Chondrocyte (in vitro differentiated cells): ENCODE measurements at places on chromosomes 2 and 18. TPM values are rescaled to one million over a fixed set of nuclear protein-coding genes. Genes with fewer than 3 reads are reported as not detected.

LIMS3 gene
- total RNA-seq = 4.7 to 6.2 TPM (median 5.2 TPM) in 3 replicates

DNA sequence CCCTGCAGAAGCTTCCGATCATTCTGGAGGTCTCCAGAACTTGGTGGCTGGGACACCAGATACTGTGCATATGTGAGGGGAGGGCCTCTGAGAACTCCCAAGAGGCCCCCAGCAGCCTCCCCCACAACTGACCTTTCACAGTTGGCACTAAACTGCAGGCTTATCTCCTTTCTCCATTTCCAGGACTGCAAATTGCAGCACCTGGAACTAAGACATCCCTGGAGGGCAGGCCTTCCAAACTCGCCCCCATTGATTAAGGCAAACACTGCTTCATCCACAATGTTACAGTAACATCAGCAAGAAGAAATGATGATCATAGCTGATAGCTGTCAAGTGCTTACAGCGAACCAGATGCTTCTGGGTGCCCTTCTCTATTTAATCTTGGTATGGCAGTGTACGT is 67.9 kb downstream of the TGOLN2 start:
- DNase-seq = peak; percentile 6

DNA sequence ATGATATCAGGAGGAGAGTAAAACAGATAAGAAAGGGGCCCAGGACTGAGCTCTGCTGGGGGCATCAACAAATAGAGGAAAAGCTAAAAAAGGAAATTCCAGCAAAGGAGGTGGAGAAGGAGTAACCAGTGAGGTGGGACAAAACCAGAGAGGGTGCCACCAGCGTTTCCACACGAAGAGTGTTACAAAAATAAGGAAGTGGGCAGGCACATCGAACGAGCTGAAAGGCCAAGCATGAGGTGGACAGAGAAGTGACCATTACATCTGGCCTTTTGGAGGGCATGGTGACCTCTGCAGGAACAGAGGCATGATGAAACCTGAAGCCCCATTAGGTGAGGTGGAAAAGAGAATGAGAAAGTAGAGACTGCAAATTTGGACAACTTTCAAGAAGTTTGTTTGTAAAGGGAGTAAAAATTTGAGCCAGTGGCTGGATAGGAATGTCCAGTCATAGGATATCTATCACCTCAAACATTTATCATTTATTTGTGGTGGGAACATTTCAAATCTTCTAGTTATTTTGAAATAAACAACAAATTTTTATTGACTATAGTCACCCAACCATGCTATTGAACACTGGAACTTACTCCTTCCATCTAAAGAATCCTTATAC is 18.4 kb upstream of the VIT start:
- DNase-seq = no peak

- no peak for DNase-seq
These were observed 33.4 kb upstream of the SLC9A2 start for GRCh38 chr2:102585847-102586404.

GRCh38 chr2:113255140-113256070 is 23.3 kb downstream of the PAX8 start:
- DNase-seq = no peak

GRCh38 chr2:134455426-134455825 is 201.6 kb downstream of the MGAT5 start:
- DNase-seq = no peak

- no peak for DNase-seq
These were observed 343.8 kb upstream of the EPHA4 start for GRCh38 chr2:221915926-221916325.

DNA sequence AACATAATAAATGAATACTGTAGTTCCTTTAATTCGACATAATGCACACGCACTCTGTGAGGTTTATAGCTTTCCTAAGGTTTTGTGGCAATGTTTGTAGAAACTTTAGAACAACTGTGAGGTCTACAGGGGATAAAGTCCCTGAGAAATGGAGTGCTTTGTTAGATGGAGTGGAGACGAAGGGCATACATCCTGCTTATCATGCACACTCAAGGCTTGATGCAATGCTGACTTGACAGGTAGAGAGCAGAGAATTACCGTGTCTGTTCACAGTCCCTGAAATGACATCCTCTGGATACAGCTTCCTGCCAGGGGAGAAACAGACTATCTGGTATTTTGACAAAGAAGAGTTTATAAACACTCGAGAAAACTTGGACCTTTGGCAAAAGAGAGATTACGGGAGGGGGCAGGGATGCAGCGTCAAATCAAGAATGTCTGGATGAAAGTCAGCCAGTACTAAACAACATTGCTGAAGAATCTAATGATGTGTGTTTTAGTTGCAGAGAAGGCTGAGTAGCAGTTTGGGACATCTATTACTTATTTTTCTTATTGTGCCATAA is 766.9 kb upstream of the ZEB2 start:
- DNase-seq = no peak

ANKRD53 gene
- total RNA-seq = 0.85 to 2.2 TPM (median 1.8 TPM) in 3 replicates

DNA sequence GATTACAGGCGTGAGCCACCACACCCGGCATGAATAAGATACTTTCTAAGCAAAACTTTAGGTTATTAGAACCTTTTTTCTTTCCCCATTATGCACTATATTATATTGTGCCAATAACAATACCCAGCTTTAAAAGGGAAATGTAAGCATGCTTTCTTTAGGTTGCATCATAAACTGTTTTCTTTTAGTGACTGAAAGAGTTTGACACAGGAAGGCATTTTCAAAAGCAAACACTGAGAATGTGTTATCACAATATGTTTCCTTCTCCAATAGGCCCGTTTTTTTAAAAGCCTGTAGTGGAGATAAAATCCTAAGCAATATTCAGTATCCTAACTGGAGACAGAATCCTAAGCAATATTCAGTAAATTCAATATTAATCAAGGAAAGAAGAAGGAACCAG is 16.7 kb upstream of the EPB41L5 start:
- DNase-seq = no peak

DNA sequence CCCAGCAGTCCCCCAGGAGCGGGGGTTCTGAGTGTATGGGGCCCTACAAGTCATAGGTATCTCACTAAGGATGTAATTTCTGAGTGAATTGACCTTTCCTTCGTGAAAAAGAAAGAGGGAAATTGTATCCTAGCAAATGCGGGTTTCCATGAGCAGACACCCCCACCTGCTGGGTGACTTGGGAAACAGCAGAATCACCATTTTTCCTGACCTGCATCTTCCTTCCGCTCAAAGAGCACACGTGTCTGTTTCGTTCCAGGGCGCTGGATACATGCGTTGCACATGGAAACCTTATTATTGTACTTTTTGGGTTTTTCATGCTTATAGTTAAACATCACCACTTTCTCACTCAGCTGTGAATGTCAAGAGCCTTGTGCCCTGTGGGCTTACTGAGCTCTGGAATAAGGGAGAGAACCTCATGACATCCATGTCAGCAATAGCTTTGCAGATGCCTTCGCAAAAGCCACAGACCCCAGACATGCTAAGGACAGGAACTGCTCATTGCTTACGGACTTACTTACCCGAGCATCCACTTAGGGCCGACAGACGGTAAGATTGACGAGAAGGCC is 132.8 kb downstream of the TPO start:
- DNase-seq = no peak

DNA sequence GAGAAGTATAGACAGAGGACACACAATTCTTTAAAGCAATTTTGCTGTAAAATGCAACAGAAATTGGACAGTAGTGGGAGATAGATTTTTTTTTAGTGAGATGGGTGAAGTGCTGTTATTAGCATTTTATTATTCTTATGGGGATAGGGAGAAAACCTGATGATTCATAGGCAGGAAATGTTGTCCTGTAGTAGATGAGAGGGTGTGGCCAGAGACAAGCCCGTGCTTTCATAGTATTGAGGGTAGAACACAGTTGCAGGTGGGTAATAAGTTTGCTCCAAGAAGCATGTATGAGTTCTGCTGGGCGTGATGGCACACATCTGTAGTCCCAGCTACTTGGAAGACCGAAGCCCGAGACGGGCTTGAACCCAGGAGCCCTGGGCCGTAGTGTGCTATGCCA is 128.3 kb upstream of the ARHGAP28 start:
- DNase-seq = no peak

GRCh38 chr18:50654658-50655550 is 95.0 kb downstream of the MAPK4 start:
- no peak for DNase-seq

GRCh38 chr2:73203055-73203681 is 794 bp downstream of the NOTO start:
- DNase-seq = peak; percentile 77

DLX1 gene
- 6.7 to 34.2 TPM (median 7.1 TPM) in 3 replicates for total RNA-seq

DNA sequence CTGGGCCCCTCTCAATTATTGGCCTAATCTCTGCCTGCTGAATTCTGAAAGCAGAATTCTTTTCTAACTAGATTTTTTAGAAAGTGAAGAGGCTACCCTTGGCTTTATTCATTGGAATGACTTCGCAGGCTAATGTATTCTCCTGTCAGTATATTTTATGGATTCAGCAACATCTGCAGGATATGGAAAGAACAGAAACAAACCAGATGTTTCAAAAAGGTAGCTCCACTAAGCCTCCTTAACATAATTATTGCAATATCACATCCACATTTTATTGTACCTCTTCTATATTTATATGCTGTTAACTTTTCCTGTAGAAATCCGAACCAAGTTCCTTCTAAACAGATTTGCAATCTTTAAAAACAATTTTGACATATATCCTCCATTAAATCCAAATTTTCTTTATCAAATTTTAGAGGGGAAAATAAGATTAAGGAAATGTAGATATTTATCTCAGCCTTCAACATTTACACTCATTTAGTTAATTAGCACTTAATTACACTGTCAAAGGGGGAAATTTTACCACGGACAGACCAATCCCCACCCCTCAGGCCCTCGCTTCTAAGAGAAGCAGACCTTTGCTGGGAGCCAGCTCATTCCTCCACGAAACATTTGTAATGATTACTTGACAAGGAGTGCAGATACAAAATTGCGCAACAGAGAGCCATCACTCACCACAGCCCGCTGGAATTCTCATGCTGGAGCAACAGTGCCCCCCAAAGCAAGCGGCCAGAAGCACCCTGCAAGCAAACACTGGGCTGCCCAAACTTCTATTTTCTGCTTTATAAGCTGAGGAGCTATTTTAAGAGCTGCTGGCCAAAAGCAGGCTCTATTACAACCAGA is 253.4 kb downstream of the ETAA1 start:
- DNase-seq = no peak

PGAP1 gene
- total RNA-seq = 10.5 to 22.5 TPM (median 12.3 TPM) in 3 replicates

DNA sequence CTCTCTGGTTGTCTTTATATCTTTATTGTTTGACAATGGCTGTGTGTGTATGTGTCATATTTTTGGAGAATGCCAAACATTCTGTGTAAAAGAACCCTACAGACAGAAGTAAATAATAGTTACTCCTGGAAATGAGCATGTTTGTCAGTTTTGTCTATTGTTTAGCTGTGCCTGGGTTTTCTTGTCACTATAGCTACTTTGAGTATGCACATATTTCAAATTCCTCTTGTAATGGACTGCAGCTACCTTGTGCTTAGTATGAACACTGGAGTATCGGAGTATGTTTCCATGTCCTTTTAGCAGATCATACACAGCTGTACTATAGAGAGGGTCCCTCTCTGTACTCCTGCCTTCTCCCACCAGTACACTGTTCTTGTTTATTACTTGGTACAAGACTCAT is 58.0 kb upstream of the DOCK10 start:
- DNase-seq = no peak

DNA sequence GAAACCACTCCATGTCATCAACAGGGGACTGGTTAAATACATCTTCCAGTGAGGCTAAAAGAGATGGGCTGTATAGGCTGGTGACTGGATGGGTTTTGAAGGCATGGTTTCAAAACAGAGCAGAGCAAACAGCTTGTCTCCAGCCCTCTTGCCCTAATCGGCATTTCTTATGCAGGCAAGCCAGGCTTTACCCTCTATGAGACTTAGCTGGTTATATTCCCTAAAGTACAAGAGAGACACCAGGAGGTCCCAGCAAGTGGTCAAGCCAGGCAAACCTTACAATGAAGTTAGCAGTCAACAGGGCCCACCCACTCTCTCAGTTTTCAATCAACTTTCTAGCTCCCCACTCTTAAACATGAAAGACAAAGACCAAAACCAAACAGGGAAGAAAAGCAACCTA is 19.0 kb downstream of the OSBPL1A start:
- DNase-seq = no peak

GRCh38 chr2:203191961-203192360 is 46.9 kb upstream of the CYP20A1 start:
- no peak for DNase-seq

TDRD15 gene
- total RNA-seq = 0.07 to 0.12 TPM (median 0.10 TPM) in 3 replicates

NT5DC4 gene
- not detected in 3 replicates for total RNA-seq

HOXD12 gene
- not detected in 3 replicates for total RNA-seq

DNA sequence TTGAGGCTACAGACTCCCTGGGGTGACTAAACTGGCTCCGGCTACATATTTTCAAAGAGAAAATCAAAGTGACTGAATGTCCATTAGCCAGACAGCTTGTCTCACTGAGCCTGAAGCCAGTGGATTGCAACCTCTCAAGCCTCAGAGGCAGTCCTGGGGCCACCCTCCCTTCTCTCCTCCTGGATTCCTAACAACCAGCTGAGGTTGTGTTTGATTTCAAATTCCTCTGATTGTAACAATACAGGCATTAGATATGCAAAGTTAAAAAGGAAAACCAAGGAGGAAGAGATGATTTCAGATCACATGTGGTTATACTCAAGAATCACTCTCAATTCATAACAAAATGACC is 101.0 kb upstream of the LMAN1 start:
- DNase-seq = no peak

DNA sequence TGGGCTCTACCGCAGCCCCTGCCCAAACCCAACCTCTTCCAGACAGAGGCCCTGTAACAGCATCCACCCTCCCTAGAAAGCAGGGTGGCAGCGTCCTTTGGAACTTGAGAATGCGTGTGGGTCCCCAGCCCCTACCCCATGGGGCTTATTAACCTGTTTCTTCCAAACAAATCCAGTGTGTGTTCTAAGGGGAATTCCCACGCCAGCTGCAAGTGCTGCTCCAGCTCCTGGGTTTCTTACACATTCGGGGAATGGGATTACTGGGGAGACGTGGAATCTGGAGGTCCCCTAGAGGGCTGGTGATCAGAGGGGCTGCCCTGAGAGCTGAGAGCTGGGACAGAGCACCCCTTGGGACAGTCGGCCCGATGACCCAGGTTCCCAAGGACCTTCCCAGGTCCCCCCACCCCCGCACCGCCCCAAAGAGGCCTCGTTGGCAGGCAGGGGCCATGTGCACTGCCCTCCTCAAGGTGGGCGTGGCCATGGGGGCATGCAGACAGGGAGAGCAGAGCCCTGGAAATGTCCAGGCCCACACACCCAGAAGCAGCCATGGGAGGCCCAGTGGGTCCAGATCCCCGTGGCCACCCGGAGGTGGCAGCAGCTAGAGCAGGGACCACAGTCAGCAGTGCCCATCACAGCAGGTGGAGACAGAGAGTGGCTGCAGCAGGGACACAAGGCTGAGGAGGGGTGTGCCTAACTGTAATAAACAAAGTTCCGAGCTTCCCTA is 18.8 kb upstream of the TEX44 start:
- no peak for DNase-seq

TMEM169 gene
- 1.3 to 2.0 TPM (median 1.5 TPM) in 3 replicates for total RNA-seq

GRCh38 chr2:208542465-208543041 is 136.0 kb downstream of the PTH2R start:
- no peak for DNase-seq

DPYSL5 gene
- 0.25 to 0.44 TPM (median 0.26 TPM) in 3 replicates for total RNA-seq

GRCh38 chr18:58194028-58194427 is 150.0 kb downstream of the NEDD4L start:
- DNase-seq = no peak

GRCh38 chr18:23099621-23100020 is 35.7 kb upstream of the CABLES1 start:
- DNase-seq = peak; percentile 39

MRO gene
- not detected in 3 replicates for total RNA-seq

- no peak for DNase-seq
These were observed 53.3 kb upstream of the CXCR4 start for GRCh38 chr2:136171223-136171622.

TBR1 gene
- not detected in 3 replicates for total RNA-seq

RAD51AP2 gene
- not detected in 3 replicates for total RNA-seq

HMSD gene
- total RNA-seq = not detected in 3 replicates

GRCh38 chr2:230416061-230416721 is at the start of gene SP100:
SP100 (plus strand) TSS chr2:230416201; CDS start chr2:230416297, 96 bp downstream.
- no peak for DNase-seq
